Stimulated activated CD8-positive, alpha-beta memory T cell treated with anti-CD3 and anti-CD28 coated beads, Interleukin-7, amount 100 ng/mL, for 4 hours (primary cell): ENCODE measurements at places on chromosomes 6 and 20.

- DNase-seq = no peak
These were observed 36.7 kb upstream of the CHD6 start for GRCh38 chr20:41654884-41655283.

- no peak for DNase-seq
These were observed 27.2 kb downstream of the SLC12A5 start for GRCh38 chr20:46056027-46056833.

- no peak for DNase-seq
These were observed 212.2 kb downstream of the CDC5L start for GRCh38 chr6:44599672-44600071.

GRCh38 chr20:33862709-33863403, 51.7 kb downstream of the CHMP4B start:
- DNase-seq = no peak

DNA sequence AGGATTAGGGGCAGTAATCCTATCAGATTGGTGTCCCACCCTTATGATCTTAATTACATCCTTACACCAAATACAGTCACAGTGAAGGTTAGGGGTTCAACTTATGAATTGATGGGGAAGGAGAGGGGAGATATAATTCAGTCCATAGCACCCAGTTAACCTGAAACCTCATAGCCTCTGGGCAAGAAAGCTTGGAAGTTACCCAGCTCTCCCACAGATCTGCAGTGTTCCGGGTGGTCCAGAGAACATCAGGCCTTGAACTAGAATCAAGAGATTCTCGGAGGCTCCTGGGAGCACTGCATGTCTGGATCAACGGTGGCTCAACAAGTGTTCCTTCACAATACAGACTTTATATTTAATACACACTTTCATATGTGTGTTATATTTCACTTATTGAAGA, 392.6 kb upstream of the MARCKS start:
- DNase-seq = no peak

DNA sequence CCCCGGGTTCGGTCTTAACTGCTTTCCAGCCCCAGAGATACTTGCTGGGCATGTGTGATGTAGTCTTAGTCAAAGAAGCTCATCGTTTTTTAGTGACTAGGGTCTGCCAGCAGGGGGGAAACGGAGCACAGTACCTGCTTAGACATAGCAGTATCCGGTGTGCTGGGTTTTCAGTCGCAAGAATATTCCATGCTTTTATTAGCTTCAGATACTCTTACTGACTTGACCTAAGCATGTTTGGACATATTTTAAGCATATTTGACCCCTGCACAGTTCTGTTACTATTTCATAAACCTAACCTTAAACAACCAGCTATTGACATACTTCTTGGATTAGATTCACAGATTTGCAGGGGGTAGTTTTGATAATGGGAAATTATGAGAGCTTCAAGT, 3.0 kb downstream of the E2F3 start:
- DNase-seq = peak; percentile 64
